ENCODE measurements at places on chromosomes 6 and 20.

- no peak for DNase-seq
Observed at GRCh38 chr20:37395410-37395797, 49.5 kb downstream of the SRC start.

DNA sequence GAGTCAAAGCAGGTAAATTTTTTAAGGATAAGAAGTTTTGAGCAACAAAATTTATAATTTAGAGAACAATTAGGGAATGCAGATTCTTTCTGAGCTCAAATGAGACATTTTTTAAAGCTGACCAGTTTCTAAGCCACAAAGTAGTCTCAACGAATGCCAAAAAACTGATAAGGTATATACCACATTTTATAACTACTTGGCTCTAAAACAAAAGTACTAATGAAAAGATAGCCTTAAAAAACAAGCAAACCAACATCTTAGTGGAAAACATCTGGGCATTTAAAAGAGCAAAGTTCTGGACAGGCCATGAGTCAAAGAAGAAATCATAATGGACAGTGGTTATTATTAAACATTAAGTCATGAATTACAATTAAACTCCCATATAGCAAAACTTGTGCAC is 23.2 kb upstream of the RNF146 start:
- no peak for DNase-seq

DNA sequence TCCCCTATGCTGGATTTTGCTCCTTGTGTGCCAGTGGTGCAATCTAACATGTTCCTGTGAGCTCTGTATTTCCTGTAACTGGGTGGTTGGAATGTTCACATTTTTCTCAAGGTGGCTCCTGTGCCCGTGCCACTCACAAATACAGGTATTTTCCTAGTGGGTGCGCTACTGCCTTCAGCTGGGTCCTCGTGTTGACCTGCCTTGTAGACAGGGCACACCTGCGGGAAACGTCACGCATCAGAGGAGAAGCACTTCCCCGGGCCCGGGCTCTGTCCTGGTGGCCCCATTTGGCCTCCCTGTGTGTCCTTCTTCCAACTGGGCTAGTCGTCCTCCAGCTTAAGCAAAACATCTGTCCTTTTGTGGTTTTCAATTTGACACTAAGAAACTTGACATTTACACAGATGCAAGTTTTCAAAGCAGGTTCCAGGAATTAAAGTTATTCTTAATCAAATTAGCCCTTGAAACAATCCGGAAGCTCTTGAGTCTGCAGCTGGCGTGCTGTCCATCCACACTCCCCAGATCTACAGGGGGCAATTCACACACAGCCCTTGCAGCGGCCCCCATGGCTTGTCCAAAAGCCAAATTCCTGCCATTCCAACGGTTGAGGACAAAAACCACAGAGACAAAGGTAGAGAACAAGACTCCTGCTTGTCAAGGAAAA is 275.1 kb downstream of the CDC5L start:
- DNase-seq: no peak

- no peak for DNase-seq
Observed at GRCh38 chr6:80022803-80023202, 18.4 kb downstream of the TTK start.

DNA sequence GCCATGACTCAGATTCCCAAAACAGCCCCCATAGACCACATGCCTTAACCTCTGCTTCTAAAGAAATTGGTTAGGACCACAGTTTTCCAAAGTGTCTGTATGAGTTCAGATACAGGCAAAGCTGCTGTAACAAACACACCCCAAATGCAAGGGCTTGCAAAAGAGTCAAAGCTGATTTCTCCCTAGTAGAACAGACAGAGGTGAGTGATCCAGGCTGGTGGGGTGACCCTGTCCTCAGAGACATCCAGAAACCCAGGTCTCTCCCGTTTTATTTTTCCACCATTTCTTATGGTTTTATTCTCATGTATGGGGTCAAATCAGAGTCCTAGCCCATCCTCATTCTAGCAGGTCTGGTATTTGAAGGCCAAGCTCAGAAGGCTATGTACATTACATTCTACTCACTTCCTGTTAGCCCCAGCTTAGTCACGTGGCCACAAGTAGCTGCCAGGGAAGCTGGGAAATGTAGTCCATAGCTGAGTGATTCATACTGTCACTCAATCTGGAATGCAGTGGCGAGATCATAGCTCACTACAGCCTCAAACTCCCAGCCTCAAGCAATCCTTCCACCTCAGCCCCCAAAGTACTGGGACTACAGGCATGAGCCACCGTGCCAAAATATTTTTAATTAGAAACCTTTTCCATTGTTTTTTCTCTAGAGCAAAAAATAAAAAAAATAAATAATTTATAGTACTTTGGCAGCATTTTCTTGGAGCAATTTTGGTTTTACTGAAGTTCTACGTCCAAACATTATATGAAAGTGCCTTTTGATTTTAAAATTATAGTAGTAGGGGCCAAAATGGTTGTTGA is 175.2 kb downstream of the ZMYND8 start:
- no peak for DNase-seq

- no peak for DNase-seq
Observed at GRCh38 chr6:117521791-117522502, 39.5 kb downstream of the DCBLD1 start.

DNA sequence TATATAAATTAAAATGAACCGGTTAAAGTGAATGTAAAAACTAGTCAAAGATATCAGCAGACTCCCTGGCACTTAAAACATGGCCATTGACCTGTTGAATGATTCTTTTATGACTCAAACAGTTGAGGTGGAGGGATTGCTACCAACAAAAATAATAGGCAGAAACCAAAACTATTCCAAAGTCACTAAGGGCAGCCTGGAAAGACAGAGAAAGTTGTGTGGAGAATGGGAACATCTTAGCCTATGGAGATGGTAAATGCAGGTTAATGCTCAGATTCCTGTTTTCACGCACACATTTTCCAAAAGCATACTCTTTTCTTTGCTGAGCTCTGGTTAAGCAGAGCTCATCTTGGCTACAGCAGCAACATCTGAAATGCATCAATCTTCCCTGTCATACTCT is 553.5 kb downstream of the HACE1 start:
- DNase-seq: no peak

DNA sequence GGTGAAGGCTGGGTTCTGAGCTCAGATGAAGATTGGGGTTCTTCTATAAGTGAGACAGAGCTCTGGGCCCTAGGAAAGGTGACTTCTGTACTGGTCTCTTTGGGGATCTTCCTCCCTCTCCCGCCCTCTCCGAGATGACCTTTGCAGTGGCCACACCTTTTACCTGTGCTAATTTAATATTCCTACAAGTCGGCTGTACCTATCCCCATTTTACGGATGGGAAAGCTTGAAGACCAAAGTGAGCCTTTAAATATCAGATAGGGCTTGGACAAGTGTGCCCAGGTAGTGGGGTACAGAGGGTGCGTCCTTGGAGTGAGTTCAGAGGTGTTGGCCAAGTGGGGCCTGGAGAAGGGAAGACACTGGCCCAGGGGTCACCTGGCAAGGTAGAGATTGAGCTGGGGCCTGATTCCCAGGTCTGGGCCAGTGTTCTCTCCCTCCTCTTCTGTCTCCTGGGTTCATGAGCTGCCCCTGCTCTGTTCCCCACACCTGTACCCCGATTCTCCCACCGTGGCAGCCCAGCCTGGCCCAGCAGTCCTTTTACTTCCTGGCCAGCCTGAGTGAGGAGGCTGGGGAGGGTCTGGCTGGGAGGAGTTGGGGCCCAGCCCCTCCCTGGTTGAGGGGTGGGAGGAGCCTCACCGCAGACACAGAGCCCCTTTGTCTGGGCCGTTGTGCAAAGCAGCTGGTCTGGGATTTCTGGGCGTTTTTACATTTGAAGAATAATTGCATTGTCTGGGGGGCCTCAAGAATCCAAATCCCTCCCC is 152.1 kb upstream of the RNF24 start:
- DNase-seq: no peak

GRCh38 chr6:42441697-42442081 is 10.0 kb downstream of the TRERF1 start:
- DNase-seq: no peak

DNA sequence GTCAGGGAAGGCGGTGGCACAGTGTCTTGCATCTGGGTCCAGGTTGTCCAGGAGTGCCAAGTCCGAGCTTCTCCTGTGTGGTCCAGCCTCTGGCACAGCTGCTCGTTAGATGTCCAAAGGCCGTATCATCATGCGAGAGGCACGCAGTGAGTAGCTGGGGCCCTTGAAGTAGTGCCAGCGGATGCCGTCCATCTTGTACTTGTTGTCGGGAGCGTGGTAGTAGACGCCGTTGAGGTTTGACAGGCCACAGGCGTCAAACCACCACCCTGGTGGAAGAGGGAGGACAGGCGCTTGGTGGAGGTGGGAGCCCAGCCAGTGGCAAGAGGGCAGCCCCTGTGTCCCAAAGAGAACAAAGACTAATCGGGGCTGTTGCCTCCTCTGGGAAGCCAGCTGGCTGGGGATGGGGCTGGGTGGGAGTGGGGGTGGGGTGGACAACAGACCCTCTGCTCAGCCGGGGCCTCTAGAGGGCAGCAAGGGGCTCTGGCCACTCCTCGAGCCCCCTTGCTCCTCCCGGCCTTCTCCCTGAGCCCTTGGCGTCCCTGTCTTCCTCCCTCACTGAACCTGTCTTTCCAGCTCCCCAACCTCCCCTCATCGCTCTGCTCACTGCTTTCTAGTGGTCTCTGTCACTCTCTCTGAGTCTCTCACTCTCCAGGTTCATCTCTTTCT is 39.5 kb downstream of the FAM110A start:
- DNase-seq: no peak

DNA sequence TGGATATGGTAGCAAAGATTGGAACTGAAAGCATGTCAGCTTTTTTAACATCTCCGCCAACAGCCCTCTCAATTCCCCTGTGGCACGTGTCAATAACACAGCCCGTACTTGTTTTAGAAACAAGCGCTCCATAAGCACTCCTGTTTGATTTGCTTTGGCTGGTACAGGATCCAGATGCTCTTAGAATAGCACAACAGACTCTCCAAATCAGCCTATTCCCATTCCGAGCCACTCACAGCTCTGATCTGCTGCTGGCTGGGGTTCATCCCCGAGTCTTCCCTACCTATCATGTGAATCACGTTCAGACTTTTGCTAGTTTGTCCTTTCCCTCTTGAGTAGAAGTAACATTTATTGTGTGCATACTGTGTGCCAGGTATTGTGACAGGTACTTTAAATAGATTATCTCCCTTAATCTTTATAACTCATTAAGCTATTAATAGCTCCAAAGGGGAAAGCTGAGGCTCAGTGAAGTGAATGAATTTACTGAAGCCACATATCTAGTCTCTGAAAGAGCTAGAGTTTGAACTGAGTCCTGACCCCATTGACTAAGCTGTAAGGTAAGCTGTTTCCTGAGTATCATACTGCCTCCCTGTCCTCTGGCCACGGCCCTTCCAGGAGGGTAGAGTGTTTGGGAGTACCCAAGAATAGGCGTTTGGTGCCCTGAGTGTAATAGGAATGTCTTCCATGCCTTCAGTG is 46.7 kb downstream of the RALY start:
- DNase-seq: no peak

DNA sequence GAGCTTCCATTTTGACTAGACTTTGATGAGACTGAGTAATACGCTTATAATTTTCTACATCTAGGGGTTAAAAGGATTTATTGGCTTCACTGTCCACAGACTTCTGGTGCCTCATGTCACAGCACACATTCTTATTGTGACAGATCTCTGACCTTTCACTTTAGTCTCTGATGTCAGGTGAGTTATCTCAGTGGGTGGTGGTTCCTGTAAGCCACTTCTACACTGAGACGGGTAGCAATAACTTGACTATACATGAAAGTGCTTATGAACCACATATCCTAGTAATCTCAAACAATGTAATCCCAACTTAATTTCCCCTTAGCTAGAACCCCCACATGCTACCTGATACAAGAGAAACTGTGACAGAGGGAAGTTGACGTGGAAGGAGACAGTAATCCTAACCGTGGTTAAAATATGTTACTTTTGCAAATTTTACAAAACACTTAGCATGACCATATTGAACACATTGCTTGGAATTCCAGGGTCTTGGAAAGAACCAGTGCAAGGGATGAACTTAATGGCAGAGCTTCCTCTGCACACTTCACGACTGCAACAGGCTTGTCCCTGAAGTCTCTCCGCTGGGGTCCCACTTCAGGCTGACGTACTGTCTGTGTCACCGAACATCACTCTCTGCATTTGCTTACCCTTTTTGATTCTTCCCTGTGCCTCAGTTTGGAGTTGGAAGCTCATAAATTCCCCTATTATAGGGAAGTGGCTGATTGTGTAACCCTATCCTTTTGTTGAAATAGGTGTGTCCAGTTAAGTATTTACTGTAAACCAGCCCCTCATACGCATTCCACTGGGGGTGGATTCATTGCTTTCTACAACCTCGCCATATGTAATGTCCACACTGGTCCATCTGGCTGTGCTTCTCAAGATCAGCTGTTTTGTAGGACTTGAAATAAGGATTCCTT is 6.4 kb upstream of the TRIM40 start:
- DNase-seq: no peak

DNA sequence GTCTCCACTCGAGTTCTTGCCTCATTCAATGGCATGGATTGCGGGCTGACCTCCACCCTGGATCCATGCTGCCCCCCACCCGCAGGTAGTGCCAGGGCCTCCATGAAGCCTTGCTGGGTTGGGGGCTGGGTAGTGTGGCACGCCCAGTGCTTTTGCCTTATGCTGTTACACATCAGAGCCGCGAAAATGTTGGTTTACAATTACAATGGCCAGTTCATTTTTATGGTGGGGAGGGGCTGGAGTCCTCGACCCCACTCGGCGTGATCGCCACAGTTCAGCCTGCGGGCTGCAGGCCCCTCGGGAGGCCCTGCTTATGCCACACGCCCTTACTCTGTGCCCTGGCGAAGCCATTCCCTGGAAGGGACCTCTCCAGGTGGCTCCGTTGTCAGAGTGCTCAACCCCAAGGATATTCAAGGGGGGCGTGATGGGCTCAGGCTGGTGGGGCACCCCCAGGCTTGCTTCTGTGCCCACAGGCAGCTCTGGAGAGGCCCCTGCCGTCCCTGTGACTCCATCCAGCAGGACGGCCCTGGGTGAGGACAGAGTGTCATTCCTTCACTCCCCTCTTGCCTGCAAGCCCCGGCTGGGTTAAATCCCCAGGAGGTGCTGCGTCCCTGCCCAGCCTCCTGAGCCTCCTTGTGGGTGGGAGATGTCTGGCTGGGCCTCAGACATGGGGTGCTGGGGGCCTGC is 14.8 kb downstream of the ITPA start:
- DNase-seq: no peak

DNA sequence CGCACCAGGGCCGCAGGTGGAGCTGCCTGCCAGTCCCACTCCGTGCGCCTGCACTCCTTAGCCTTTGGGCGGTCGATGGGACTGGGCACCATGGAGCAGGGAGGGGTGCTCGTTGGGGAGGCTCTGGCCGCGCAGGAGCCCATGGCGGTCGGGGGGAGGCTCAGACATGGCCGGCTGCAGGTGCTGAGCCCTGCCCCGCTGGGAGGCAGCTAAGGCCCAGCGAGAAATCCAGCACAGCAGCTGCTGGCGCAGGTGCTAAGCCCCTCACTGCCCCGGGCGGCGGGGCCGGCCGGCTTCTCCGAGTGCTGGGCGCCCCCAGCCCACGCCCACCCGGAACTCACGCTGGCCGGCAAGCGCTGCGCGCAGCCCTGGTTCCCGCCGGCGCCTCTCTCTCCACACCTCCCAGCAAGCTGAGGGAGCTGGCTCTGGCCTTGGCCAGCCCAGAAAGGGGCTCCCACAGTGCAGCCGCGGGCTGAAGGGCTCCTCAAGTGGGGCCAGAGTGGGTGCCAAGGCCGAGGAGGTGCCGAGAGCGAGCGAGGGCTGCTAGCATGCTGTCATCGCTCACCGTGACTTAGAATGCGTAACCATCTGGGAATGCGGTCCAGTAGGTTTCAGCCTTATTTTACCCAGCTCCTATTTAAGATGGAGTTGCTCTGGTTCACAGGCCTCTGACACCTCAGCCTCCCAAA is 77.3 kb downstream of the C6orf52 start:
- DNase-seq: no peak

- no peak for DNase-seq
Observed at GRCh38 chr6:124446961-124447360, 515.3 kb upstream of the RNF217 start.

Data from cerebellar cortex (tissue), 1 donor.